ENCODE measurements at places on chromosomes 1 and 21.

GRCh38 chr21:36732761-36733160 lies 33.8 kb downstream of the SIM2 start:
- no peaks in the 10 kb centered on the region for H3K27me3 ChIP-seq
- no peaks in the 10 kb centered on the region for H3K36me3 ChIP-seq
- H3K4me1 ChIP-seq, result no peaks in the 10 kb centered on the region
- no peak overlapping the region for H3K27ac ChIP-seq

GRCh38 chr1:226046240-226046639 lies 16.3 kb upstream of the H3-3A start:
- no peak overlapping the region for H3K27ac ChIP-seq
- peaks cover 5% of the 10 kb centered on the region for H3K4me1 ChIP-seq
- DNase-seq, result no peak
- no peak overlapping the region for H3K4me3 ChIP-seq
- no peaks in the 10 kb centered on the region for H3K36me3 ChIP-seq

- no peak overlapping the region for H3K27ac ChIP-seq
- H3K36me3 ChIP-seq, result no peaks in the 10 kb centered on the region
- peaks cover 9% of the 10 kb centered on the region for H3K4me1 ChIP-seq
Measured at GRCh38 chr21:31260790-31261189, 83.3 kb downstream of the TIAM1 start.

DNA sequence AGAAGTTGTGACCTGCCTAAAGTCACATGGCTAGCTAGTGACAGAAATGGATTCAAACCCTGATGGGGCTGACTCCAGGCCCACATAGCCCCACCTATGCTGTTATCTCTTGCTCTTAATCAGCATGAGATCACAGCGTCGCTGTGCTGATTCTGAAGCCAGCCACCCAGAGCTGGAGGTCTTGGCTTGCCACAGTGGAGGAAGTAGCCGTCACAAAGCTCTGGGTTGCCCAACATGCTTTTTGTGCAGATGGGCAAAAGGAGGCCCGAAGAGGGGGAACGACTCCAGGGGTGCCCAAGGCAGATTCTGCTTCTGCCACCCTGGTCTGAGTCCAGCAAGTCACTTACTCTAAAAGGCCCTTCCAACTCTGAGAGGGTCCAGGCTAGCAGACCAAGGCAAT lies 14.7 kb upstream of the MFSD2A start:
- no peaks in the 10 kb centered on the region for H3K36me3 ChIP-seq
- no peak overlapping the region for H3K27ac ChIP-seq
- H3K27me3 ChIP-seq, result no peaks in the 10 kb centered on the region
- DNase-seq, result no peak
- H3K4me3 ChIP-seq, result no peak overlapping the region
- no peaks in the 10 kb centered on the region for H3K4me1 ChIP-seq

- H3K4me1 ChIP-seq, result no peaks in the 10 kb centered on the region
- H3K4me3 ChIP-seq, result no peak overlapping the region
- no peak overlapping the region for H3K27ac ChIP-seq
- no peaks in the 10 kb centered on the region for H3K36me3 ChIP-seq
- no peaks in the 10 kb centered on the region for H3K27me3 ChIP-seq
Measured at GRCh38 chr1:197342669-197343068, 74.6 kb downstream of the CRB1 start.

- H3K4me1 ChIP-seq, result peaks cover 3% of the 10 kb centered on the region
- no peak for DNase-seq
- no peaks in the 10 kb centered on the region for H3K27me3 ChIP-seq
- no peak overlapping the region for H3K27ac ChIP-seq
- no peaks in the 10 kb centered on the region for H3K36me3 ChIP-seq
Measured at GRCh38 chr1:219790834-219791615, 137.3 kb downstream of the SLC30A10 start.

GRCh38 chr1:50135716-50136115 lies 27.0 kb downstream of the ELAVL4 start:
- H3K4me1 ChIP-seq, result no peaks in the 10 kb centered on the region
- H3K36me3 ChIP-seq, result no peaks in the 10 kb centered on the region
- no peaks in the 10 kb centered on the region for H3K27me3 ChIP-seq

GRCh38 chr1:73359001-73359400 lies 839.0 kb downstream of the LRRIQ3 start:
- H3K36me3 ChIP-seq, result no peaks in the 10 kb centered on the region
- no peaks in the 10 kb centered on the region for H3K27me3 ChIP-seq
- H3K4me3 ChIP-seq, result no peak overlapping the region
- no peaks in the 10 kb centered on the region for H3K4me1 ChIP-seq
- H3K27ac ChIP-seq, result no peak overlapping the region

DNA sequence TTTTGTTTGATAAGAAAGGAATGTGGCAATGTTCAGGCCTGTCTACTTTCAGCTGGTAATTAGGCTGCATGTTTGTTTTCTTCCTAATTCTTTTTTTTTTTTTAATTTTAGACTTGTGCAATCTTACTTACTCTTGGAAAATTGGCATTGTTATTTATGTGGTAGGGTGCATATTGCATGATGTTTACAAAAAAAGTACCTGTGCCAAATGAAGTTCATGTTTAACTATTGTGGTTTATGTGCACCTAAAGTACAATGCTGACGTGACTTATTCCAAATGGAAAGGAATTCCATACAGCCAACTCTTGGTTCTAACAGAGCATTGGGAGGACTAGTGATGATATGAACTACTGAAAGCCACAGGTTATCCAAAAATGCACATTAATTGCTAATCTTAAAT lies 51.0 kb downstream of the KCNK2 start:
- H3K4me1 ChIP-seq, result no peaks in the 10 kb centered on the region
- H3K27ac ChIP-seq, result no peak overlapping the region
- no peak for DNase-seq
- H3K27me3 ChIP-seq, result no peaks in the 10 kb centered on the region
- no peak overlapping the region for H3K4me3 ChIP-seq

DNA sequence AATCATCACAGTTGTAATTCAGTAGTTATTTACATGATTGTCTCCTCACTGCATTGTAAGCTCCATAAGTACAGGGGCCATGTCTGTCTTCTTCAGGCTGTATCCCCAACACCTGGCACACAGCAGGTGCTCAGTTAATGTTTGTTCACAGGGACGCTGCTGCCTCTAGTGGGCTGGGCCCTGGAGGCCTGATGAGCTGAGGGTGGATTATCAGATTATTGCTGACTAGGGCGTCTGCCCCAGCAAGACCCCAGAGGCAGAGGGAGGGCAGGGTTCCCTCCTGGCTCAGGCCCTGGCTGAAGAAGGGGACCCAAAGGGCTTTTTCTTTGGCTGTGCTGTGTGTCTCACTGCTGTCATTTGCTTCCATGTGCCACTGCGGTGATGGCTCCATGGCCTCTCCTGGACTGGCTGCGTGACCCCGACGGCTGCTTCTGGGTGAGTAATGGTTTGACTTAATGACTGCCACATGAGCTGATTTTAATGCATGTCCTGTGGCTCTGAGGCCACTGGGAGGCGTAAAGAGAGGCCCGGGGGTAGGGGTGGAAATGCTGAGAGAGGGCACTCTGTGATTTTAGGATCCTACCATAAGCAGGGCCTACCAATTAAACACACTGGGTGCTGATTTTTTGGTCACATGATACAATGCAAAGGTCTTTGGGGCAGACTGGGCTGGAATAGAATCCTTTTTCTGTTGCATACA lies 20.8 kb upstream of the EPB41 start:
- H3K4me1 ChIP-seq, result no peaks in the 10 kb centered on the region
- no peaks in the 10 kb centered on the region for H3K36me3 ChIP-seq
- no peak overlapping the region for H3K4me3 ChIP-seq

- H3K4me3 ChIP-seq, result no peak overlapping the region
- H3K4me1 ChIP-seq, result peaks cover 6% of the 10 kb centered on the region
- H3K27ac ChIP-seq, result no peak overlapping the region
- no peak for DNase-seq
Measured at GRCh38 chr1:154466206-154466605, 35.8 kb upstream of the TDRD10 start.

- no peaks in the 10 kb centered on the region for H3K4me1 ChIP-seq
- H3K4me3 ChIP-seq, result no peak overlapping the region
- no peak overlapping the region for H3K27ac ChIP-seq
Measured at GRCh38 chr1:57124768-57125446, 159.1 kb upstream of the C8B start.

DNA sequence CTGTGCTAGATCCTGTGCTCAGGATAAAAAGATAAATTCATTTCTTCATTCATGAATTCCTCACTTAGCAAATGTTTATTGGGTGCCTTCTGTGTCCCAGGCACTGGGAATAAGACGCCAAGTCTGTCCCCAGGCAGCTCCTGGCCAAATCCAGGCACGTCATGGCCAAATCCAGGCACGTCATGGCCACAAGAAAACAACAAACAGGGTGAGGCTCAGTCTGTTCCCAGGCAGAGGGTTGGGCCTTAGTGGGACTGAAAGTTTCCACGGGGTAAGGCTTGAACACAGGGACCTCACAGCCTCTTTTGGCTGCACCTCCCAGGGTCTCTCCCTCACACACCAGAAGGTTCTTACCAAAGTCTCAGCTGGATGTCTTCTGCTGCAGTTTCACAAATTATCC lies 95.7 kb downstream of the PAX7 start:
- H3K4me3 ChIP-seq, result no peak overlapping the region
- H3K4me1 ChIP-seq, result peaks cover 50% of the 10 kb centered on the region
- peaks cover 20% of the 10 kb centered on the region for H3K27me3 ChIP-seq

Measured in neural progenitor cell (in vitro differentiated cells).